ENCODE measurements at places on chromosomes 3 and 15.
A peak's percentile ranks its signal among the peaks of the same experiment; 100 is the strongest.

- no peak for DNase-seq
Observed at GRCh38 chr15:89820666-89821611, 6.3 kb upstream of the ANPEP start.

DNA sequence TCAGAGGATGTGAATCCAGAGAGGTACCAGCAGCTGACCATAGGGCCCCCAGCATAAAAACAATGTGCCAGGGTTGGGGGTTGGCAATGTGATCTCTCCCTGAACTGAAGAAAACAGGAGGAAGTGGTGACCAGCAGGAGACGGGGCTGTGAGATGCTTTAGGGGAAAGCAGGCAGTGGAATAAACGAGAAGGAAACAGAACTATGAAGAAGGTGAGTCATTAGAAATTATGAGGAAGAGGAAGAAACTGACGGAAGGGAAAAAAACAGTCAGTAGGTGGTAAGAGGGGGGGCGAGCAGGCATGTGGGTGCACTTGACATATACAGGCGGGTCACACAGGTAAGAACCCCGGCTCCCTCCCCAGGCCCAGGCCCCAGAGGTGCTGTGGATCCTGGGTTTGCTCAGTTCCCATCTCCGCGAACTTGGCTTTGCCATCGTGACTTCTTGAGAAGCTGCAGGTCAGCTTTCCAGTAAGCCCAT lies 42.2 kb upstream of the B3GNT5 start:
- no peak for DNase-seq

DNA sequence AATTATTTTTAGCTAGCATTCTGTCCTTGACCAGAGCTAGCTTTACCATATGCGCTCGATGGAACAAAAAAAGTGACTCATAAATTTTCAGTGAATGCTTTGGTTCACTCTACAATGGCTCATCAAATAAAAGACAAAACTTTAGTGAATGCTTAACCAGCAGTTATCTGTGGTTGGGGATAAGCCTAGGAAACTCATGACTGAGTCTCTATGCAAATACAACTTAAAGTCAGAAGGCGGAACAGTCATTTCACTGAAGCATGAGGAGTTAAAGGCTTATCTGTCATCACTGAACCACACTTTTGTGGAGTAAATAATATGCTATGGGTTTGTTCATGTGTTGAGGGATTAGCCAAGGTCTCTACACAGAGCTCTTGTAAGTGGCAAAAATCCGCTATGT lies 308.4 kb downstream of the SQOR start:
- no peak for DNase-seq

DNA sequence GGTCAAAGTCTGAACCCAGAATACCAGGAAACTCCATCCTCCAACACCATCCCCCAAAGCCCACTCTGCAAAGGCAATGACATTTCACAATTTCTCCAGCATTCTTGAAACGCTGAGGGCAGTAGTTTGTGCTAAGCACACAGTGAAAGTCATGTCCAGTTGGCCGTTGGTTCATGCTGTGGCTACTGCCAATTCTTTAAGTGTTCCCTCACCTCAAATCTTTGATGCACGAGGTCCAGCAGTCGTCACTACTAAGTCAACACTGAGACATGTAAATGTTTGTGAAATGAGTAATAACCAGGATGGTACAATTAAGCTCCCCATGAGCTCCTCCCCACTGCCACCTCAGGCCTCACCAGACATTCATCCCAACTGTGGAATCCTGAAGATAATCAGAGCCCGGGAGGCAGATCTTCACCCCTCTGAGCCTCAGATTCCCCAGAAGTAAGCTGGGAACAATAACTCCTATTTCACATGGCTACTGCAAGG lies 7.0 kb downstream of the SUCLG2 start:
- peak; percentile 62 for DNase-seq

DNA sequence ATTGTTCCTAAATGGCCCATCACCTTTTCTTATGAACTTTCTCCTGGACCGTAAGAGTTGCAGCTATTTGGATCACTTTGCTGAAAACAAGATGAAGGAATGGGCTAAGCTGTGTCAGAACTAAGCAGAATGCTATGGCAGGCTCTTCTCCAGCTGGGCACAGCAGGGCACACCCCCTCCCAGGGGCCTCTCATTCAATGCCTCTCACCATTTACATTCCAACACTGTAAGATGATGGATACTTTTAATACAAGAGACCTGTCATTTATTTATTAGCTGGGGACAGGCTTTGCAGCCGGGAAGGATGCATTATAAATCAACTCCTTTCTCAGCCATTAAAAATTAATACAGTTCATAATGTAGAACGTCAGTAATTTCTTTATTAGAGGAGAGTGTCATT lies 240.1 kb downstream of the NTRK3 start:
- no peak for DNase-seq

DNA sequence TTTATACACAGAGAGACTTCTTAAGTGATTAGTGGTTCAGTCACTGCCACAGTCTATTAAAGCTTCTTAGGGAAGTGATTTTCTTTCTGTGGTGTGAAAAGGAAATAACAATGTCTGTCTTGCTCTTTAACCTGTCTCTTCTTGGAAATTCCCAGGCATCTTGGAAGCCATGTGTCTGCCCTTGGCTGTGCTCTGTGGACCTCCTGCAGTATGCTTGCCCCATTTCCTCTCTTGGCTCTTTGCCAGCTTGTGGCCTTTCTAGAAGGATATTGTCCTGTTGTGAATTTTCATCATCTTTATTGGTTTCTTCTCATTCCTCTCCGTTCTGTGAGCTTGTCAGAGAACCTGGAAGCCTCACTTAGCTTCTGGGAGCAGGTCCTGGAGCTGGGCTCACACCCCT lies 338.4 kb upstream of the C2CD4B start:
- no peak for DNase-seq
